ENCODE measurements at places on chromosomes 7 and 10.

DNA sequence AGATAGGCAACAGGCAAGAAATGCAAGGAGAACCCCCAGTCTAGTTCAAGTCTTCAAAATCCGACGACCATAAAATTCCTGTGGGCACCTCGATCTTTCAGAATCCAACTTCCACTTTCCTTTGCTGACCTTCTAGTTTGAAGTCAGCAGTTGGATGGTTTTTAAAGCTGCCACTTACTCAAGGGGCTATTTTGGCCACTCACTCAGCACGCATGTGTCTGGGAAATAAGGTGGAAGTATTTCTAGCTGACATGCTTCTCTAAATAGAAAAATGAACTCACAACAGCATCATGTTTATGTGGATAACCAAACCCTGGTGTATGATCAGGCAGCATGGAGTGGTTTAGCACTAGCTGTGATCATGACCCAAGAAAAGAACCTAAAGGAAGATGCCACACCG is at the start of gene NRAP:
NRAP (minus strand) TSS at position 134 of the 400 bp plus-strand sequence. CDS start 159 bp downstream, outside the sequence.
- no peak for DNase-seq

DNA sequence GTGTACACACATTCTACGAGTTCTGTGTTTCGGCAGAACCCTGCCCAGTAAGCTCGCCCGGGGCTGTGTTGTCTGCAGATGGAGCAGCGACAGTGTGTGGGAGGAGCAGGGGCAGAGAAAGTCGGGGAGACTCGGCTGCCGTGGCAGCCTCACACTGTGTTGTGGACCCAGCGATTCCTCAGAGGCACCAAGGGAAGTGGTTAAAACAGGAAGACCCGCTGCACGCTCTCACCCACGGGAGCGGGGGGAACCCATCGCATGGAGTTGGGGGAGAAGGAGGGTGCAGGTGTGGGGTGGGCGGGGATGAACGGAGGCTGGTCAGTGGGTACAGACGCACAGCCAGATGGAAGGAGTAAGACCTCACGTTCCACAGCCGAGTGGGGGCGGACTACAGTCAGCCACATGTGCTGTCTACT is 250.2 kb downstream of the ELFN1 start:
- no peak for DNase-seq

DNA sequence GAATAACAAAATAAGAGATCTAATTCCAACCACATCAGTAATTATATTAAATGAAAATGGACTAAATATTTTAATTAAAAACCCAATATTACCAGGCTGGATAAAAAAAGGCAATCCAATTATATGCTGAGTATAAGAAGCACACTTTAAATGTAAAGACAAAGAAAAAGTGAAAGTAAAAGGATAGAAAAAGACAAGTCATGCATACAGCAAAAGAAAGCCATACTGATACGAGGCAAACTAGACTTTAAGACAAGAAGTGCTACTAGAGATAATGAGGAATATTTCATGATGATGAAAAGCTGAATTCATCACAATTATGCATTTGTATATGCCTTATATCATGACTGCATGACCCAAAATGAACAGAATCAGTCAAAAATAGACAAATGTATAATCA is 628.6 kb downstream of the PHTF2 start:
- no peak for DNase-seq

GRCh38 chr7:130486114-130486953 is 5.6 kb upstream of the MEST start:
- DNase-seq: no peak

- DNase-seq: no peak
These were observed 336.9 kb upstream of the C7orf33 start for GRCh38 chr7:148253629-148254028.

DNA sequence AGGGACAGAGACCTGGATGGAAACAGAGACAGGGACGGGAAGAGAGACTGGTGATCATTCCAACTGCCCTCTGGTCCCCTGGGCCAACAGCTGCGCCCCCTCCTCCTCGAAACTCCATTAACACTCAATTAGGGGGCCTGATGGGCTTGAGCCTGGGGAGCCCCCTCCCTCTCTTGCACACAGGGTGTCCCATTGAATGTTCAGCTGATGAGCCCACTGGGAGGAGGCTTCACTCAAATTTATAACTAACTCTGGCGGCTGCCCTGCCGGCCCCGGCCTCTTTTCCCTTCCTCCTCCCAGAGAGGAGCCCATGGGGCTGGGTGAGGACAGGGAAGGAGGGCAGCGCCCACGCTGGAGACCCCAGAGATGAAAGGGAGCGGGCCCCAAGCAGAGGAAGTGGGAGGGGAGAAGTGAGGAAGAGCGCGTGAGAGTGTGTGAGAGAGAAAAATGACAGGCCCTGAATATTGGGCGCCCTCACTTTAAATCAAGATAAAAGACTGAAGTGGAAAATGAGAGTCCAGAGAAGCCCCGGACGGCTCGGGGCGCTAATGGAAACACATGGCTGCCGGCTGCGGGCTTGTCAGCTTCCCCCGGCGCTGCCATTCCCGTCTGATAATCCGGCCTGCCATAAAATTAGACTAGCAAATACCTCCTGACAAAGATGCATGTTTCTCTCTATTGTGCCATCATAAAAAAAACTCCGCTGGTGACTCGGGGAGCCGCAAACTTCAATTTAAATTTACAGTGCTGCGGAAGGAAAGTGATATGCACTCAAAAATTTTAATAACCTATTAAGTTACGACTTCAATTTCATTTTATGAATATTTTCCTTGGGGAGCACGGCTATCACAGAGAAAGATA is 58.0 kb upstream of the PAX2 start:
- no peak for DNase-seq

- no peak for DNase-seq
These were observed 10.2 kb upstream of the SP4 start for GRCh38 chr7:21417647-21418046.

GRCh38 chr10:63549810-63550209 is 28.6 kb downstream of the REEP3 start:
- no peak for DNase-seq

DNA sequence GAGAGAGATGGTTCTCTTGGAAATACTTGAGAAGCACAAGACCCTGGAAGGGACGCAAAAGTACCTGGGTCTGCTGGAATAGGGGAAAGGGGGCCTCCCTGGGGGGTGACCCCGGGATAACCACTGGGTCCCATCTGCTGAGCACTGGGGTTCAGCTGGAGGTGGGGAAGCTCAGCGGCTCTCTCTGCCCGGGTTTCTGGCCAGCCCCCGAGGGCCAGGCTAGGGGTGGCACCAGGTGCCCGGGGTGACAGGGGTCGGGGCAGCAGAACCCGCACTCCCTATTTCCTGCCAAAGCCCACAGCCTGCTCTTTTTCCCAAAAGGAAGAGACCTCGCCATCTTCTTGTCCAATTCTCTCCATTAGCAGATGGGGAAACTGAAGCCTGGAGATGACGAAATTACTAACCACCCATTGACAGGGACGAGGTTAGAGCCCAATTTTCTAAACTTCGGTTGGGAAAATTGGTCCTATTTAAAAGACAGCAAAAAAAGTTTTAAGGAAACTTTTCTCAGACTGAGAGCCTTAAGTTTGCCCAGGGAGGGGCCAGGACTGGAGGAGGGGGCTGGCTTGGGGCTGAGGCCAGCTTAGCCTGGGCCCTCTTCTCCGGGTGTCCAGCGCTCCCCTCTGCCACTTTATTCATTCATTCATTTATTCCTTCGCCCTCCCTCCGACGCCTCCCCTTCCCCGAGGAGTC is 17.8 kb upstream of the GATA3 start:
- DNase-seq: no peak

Measured in right renal cortex interstitium (tissue), 3 donors.